ENCODE measurements at places on chromosomes 1 and 21. TPM values are rescaled to one million over a fixed set of nuclear protein-coding genes. Genes with fewer than 3 reads are reported as not detected.

SRGAP2B gene
- 40.7 TPM for total RNA-seq

DNA sequence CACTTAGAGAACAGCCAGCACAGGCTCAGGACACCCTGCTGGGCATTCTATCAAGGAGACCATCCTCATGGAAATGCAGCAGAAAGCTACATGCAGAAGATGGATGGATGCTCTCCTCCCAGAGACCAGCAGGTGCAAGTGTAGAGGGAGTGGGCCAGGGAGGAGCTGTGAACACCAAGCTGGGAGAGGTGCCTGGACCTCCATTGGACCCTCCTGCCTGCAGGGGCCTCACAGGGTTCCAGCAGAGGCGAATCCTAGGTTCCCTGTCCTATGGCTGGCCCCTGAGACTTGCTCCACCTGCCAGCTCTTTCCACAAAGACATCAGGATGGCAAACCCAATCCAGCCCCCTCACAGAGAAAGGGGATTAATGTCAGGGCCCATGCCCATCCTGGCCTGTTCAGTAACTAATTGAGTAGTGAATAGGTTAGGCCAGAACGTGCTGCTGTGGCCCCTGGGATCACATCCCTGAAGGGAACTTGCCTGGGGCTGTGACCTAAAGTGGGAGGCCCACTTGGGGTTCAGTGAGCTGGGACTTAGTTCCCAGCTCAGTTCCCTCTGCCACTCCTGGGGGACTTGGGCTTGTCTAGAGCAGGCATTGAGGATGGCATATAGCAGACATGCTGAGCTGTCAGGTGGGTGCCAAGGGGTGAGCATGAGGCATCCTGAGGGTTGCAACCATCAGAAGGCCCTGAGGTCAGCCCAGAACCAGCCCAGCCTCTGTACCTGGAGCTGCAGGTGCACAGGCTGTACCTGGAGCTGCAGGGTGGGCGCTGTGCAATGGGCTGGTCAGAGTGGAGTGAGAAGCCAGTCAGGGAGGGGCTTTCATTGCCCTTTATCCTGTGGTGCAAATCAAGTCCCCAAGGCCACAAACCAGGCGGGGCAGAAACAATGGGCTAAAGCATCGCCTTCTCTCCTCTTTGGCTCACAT, 22.9 kb upstream of the ZNF678 start:
- no peak for DNase-seq

- no peak for DNase-seq
Measured at GRCh38 chr1:202281316-202282024, 60.3 kb downstream of the UBE2T start.

NUAK2 gene
- 105 TPM for total RNA-seq

DNA sequence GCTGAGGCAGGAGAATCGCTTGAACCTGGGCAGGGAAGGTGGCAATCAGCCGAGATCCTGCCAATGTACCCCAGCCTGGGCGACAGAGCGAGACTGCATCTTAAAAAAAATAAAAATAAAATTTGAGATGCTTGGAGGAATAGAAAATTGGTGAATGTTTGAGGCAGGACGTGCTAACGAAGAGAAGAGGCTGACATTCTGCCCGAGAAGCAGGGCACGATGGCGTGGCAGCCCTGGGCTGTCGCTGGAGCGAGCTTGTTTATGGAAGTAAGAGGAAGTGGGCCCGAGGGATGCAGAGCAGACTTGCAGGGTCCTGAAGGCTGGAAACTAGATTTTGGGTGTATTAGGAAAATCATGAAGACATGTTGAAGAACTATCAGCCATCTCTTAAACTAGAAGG, 92.6 kb downstream of the KIF26B start:
- no peak for DNase-seq

GRCh38 chr21:25952306-25952705, 217.5 kb downstream of the GABPA start:
- no peak for DNase-seq

DNA sequence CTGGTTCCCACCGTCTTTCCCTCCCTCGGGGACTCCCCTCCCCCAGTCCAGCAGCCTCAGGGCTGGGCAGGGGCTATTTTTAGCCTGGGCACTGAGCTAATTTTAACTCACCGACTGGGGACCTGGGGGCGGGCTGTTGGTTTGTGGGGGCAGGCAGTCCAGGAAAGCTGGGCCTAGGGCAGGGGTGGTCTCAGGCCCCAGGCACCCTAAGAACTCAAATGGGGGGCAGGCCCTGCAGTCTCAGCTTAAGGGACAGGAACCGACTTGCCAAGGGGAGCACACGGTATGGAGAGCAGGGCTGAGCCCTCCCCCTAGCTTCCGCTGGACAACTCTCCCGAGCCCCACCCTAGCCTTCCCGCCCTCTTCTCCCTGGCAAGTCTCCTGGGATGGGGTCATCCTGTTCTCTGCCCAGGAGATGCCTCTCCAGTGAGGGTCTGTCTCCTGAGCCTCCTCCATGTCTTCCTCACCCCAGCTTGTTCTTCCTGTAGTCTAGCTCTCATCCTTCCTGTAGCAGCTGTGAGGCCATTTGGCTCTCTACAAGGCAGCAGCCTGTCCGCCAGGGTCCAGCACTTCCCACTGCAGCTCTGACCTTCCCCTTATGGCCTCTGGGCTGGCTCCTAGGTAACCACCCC, 10.1 kb downstream of the MEF2D start:
- no peak for DNase-seq

DNA sequence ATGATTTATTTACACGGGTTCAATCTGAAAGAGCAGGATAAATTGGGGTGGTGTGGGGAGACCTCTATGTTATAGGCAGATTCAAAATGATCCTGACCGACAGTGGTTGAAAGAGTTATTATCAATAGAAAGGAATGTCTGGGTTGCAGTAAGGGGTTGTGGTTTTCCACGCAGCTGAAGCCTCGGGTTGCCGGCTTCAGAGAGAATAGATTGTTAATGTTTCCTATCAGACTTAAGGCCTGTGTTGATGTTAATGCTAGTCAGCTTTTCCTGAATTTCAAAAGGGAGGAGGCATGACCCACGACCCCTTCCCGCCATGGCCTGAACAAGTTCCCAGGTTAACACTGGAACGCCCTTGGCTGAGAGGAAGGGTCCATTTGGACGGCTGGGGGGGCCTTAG, 2.2 kb upstream of the UBE2J2 start:
- no peak for DNase-seq

ZMPSTE24 gene
- total RNA-seq = 18.5 TPM
